Activated CD8-positive, alpha-beta memory T cell treated with anti-CD3 and anti-CD28 coated beads for 1 hour (primary cell): ENCODE measurements at places on chromosomes 3 and 15.

GRCh38 chr3:195040094-195040493 is 230.9 kb downstream of the XXYLT1 start:
- no peak for DNase-seq

DNA sequence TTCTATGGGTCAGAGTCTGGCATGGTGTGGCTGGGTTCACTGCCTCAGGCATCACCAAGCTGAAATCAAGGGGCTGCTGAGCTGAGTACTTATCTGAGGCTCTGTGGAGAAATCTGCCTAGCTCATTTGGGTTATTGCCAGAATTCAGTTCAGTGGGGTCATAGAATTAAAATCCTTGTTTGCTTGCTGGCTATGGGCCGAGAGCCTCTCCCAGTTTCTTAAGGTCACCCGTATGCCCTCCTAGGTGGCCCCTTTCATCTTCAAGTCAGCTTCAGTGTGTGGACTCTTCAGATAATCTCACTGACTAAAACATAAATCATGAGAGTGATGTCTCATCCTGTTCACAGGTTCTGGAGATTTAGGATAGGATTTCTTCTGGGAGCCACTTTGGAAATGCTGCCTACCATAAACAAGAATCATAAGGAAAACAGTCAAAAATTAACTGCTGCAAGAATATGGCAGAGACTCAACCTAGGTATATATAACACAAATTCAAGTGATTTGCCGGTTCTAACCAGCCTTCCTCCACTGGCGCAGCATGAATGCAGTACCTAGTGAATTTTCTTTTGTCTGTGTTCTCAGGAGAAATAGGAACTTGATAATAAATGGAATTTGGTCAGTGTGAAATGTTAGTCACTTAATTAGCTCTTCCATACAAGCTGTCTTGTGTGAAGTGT is 5.3 kb downstream of the CP start:
- no peak for DNase-seq

DNA sequence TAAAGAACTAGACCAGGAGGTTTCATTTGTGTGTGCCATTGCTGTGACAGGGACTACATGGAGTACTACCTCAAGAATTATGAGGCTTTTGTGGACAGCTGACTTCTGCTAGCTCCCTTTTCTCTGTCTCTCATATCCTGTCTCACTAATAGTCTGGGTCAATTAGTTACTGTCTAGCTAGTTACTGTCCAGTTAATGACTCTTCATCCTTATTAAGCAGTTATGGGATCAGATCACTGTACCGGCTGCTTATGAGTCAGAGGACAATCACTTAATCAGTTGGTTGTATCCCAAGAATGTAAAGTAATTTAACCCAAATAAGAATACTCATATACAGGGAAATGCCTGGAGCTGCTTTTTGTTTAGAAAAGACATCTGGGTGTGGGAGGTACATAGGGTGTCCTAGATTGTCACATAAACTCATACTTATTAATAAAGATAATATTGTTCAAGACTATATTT is 158.0 kb downstream of the CDIN1 start:
- DNase-seq = no peak

GRCh38 chr3:120057029-120057428 is 37.2 kb downstream of the GSK3B start:
- DNase-seq = no peak

DNA sequence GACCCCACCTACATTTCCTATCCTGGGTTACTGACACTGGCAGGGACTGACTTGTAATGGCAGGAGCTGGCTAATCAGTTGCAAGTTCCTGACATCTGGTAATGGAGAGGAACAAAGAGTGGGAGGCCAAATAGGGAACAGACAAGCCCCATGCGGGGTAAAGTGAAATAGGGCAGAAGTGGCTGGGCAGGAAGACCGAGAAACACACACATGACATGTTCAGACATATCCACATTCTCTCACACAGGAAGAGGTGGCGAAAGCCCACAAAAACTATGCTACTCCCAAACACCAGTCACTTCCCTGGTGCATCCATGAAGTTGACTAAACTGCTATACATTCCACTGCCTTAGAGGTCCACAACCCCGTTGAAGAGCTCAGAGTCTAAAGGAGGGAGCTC is 394.1 kb upstream of the TBL1XR1 start:
- DNase-seq = no peak
